NCI-H446 treated with DMSO at 0.1 percent for 48 hours (cell line): ENCODE measurements at places on chromosomes 4 and X.
A peak's percentile ranks its signal among the peaks of the same experiment; 100 is the strongest.

- no peak for DNase-seq
These were observed 98.5 kb upstream of the CTSO start for GRCh38 chr4:156052116-156052515.

- DNase-seq = no peak
These were observed 56.4 kb downstream of the SPCS3 start for GRCh38 chr4:176376032-176376614.

DNA sequence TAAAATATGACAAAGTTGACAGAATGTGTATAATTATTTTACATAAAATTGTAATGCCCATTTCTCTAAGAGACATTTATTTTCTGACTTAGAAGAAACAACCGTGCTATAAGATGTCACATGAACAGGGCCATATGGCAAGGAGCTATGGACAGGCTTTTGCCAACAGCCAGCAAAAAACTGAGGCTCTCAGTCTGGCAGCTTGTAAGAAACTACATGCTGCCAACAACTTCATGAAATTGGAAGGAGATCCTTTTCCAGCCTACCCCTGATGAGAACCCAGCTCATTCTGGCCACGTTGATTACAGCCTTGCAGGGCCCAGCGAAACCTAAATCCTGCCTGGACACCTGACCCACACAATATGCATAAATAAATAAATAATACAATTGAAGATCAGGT lies 250.3 kb upstream of the ARSJ start:
- peak; percentile 88 for DNase-seq

DNA sequence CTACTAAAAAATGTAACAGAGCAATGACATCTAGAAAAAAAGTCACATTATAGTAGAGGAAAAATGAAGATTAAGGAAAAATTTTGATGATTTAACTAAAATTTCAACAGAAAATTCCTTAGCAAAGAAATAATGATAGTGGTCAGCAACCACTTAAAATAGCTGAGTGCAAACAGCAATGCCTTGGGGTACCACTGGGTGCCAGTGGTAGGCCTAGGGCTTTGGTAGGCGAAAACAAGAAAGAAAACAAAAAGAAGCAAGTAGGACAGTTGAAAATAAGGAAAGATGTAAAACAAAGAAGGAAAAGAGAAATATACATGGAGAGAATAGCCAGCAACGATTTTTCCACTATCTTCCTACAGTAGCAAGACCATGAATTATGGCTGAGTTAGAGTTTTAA lies 313.5 kb upstream of the IRS4 start:
- no peak for DNase-seq

DNA sequence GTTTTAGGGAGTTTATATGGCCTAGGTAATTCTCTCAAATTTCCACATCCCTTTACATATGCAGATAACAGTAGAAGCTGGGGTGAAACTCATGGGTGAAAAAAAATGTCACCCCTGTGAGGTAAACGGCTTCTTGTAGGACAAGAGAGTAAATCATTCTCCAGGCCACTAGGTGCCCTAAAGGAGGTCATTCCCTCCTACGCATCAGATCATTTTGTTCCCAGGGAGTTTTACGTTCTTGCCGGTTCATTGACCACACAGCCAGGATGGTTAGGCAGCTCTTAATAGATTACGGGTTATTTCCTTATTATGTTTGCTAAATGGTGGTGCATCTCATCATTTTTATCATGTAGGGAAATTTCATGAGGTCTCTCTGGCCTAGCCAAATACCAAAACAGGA lies 225.8 kb upstream of the NOCT start:
- no peak for DNase-seq

DNA sequence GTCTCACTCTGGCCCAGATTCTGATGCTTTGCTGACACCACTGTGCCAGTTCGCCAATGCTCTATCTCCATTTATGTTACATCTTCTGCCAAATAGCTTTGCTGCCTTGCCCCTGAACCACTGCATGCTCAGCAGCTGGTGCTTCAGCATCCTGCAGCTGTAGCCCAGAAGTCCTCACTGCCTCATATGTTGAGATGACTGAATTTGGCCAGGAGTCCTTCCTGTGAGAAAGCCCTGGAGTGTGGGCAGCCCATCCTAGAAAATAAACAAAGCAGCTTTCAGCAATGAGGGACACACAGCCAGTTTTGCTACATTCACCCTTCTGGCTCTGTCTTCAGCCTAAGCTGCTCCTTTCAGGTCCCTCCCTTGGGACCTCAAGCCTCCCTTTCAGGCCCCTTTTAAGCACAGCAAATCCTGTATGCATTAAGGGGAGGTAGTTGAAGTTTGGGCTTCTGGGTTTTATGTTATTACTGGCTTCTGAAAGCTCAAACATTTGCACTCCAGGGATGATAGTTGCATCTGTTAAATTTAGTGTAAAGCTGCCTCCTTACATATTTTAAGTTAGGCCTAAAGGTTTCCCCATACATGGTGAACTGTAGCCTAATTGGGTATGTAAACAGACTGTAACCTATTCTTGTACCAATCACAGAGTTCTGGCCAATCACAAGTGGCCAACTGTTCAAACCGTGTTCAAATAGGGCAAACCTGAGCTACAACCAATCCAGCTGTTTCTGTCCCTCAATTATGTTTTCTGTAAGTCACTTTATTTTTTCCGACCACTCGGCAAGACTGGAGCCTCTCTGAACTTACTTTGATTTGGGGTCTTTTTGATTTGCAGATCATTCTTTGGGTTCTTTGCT lies 2.1 kb upstream of the TMEM165 start:
- DNase-seq = no peak

GRCh38 chr4:44056721-44057151 lies 391.9 kb downstream of the KCTD8 start:
- DNase-seq = no peak

DNA sequence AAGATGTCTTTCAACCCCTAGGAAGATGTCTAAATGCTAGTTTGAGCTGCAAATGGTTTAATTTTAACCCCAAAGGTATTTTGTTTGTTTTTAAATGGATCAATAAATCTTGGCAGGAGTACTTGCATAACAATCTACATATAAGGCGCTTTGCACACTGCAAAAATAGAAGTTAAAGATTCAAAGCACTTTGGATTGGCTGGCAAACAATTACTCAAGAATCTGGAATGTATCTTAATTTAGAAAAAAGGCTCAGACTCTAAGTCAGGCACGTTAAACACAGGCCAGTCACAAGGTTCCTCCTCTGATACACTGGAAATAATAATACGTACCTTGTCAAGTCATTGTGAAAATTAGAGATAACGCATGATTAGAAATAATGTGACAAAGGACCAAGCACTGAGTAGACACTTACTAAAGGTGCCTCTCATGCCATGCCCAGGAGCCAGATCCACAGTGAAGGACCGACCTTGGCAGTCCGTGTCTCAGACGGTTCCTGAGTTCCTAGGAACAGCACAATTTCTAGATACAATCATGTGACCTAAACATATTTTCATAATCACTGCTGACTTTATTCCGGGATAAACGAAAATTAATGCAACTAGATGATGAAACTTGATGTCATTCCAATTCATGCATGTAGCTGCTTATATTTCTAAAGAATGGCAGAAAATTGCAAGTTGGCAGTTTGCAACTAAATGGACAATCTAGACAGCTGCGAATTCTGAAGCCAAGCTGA lies 49.6 kb downstream of the PROM1 start:
- DNase-seq = no peak

GRCh38 chr4:150063128-150063527 lies 15.1 kb upstream of the DCLK2 start:
- DNase-seq = no peak

DNA sequence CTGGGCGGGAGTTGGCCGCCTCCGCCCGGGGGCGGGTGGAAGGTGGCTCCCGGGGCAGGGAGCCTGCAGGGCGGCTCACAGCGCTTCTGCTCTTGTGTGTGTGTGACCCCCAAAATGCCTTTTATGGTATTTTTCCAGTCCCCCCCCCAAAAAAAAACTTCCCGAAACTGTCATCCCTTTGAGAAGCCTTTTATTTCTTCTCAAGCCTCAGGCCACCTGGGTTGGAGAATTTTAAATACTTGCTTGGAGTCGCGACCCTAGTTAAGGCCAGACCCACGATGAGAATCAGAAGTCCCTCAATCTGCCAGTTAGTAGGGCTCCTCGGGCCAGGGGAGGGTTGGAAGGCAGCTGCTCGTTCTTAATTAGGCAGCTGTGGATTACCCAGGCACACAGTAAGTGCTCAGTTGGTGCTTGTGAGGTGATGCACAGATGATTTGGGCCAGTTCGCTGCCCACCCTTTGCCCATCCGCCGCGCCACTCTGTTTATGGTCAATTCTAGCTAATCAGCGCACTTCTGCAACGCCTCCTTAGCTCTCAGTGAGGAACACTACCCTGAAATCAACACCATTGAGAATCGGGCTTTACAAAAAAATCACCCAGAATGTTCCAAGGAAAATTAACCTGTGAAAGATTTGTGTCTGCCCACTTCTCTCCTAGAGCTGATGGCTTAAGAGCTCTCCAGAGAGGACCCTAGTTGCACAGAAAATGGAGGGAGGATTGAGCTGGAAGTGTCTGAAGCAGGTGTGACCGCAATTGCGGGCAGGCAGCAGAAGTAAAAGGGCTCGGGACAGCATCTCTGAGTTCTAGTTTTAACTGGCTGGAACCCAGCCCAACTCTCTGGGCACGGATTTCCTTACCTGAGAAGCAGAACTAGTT lies 648 bp upstream of the SCD5 start:
- DNase-seq = no peak

DNA sequence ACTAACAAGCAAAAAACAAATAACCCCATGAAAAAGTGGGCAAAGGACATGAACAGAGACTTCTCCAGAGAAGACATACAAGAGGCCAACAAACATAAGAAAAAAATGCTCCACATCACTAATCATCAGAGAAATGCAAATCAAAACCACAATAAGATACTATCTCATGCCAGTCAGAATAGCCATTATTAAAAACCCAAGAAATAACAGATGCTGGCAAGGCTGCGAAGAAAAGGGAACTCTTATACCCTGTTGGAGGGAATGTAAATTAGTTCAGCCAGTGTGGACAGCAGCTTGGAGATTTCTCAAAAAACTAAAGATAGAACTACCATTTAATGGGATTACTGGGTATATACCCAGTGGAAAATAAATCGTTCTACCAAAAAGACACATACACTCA lies 79.6 kb downstream of the MAPK10 start:
- DNase-seq = no peak

GRCh38 chr4:85391589-85392410 lies 83.2 kb upstream of the ARHGAP24 start:
- DNase-seq = no peak

DNA sequence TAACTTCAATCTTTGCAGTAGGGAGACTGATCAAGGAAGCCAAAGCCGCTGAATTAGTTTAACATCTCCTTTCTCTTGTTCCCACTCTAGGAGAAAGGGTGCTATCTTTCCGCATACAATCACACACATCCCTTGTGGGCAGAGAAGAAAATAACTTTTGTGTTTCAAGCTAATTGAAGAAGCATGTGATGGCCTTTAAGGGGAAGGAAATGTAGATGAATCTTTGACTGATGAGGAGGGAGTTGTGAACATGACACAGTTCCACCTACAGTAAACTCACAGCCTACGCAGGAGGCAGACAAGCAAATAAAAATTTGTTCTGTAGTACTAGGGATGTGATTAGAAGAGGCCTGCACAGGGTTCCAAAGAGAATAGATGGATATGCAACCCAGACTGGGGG lies 14.7 kb upstream of the SPATA4 start:
- peak; percentile 40 for DNase-seq

DNA sequence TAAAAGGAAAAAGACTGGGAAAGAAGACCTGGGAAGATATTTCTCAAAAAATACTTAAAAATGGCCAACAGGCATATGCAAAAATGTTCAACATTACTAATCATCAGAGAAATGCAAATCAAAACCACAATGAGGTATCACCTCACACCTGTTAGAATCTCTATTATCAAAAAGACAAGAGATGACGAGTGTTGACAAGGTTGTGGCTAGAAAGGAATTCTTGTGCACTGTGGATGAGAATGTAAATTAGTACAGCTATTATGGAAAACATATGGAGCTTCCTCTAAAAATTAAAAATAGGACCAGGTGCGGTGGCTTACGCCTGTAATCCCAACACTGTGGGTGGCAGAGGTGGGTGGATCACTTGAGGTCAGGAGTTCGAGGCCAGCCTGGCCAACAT lies 50.0 kb downstream of the C4orf46 start:
- no peak for DNase-seq

GRCh38 chr4:156677131-156677531 lies 294.5 kb downstream of the PDGFC start:
- peak; percentile 51 for DNase-seq

DNA sequence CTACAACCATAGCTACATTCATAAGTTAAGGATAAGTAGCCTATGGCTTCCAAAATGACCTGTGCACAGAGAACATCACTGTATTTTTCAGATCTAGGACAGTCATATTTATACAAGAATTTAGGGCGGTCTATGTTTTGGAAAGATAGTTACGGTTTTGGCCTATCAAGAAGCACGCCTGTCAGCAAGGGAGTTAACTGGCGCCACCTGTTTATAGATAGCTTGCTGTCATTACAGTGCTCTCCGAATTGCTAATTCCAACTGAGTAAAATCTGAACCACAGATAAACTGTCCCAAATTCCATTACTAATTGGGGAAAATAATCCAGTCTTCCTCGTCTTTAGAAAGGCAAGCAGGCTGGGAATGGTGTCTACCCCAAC lies 646 bp downstream of the ABCB7 start:
- no peak for DNase-seq

DNA sequence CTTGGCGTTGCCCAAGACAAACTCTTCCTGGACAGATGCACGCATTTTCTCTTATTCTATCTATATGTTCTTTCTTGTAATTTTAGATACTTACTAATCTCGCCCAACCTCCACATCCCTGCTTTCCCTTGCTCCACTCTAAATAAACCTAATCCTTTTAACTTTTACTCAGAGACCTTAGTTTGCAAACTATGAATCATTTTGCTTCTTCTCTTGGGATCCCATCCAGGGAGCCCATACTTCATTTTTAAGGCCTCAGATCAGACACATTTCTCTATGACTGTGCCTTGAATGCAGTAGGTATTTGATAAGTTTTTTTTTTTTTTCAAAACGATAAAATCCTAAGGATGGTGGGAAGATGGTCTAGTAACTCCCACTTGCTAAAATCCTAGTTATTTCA lies 353.8 kb upstream of the HAND2 start:
- no peak for DNase-seq

GRCh38 chr4:31908261-31908660 lies 1188.1 kb downstream of the PCDH7 start:
- DNase-seq = no peak

GRCh38 chr4:30989508-30989907 lies 269.3 kb downstream of the PCDH7 start:
- DNase-seq = no peak

DNA sequence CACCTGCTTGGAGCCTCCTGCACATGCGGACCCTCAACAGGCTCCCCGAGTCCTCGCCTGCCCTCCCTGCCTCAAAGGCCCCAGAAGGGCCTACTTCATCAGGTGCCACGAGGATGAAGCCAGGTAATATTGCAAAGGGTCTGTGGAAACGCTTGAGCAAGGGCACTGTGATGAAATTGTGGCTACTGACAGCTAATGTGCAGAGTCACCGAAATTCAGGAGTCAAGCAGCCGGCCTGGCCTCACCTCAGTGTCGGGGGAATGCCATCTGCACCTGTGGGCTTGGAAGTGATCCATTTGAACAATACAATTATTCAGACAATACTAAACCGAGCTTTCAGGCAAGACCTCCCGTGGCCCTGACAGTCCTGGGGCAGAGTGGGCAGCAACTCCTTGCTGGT lies 3.1 kb upstream of the FGFR3 start:
- no peak for DNase-seq
